Fibroblast of pulmonary artery (primary cell): ENCODE measurements at places on chromosomes 11 and 22.

GRCh38 chr11:77908835-77909234 is 85.6 kb downstream of the INTS4 start:
- no peak for DNase-seq

DNA sequence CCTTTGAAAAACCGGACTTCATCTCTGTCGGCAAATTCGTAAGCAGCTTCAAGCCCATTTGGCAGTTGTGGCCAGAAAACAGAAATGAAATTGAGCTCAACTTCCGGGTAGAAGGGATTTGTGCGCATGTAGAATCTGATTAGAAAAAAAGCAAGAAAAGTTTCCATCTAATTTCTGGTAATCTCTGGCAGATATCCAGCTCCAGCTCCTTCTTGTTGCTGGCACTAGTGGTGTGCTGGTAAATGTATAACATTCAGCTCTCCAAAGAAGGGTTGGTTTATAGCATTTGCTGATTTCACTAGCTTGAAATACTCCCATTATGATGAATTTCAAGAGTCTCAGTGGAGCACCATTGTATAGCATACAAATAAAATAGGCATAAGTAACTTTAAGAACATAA is 5.4 kb downstream of the MMP1 start:
- DNase-seq: no peak

- no peak for DNase-seq
These were observed 4.2 kb downstream of the VPS26B start for GRCh38 chr11:134228625-134229024.

DNA sequence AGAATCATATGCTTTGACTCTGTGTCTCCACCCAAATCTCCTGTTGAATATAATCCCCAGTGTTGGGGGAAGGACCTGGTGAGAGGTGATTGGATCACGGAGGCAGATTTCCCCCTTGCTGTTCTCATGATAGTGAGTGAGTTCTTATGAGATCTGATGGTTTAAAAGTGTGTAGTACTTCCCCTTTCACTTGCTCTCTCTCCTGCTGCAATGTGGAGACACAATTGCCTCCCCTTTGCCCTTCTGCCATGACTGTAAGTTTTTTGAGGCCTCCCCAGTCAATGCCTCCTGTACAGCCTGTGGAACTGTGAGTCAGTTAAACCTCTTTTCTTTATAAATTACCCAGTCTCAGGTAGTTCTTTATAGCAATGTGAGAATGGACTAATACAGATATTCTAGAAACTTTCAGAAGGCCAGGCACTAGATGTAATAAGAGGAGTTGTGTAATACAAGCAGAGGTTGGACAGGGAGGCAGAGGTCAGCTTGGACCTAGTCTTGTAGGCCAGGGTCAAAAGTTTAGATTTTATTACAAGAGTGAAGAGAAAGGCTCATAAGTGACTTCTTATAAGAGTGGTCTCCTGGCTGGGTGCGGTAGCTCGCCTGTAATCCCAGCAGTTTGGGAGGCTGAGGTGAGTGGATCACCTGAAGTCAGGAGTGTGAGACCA is 9.3 kb upstream of the SERPING1 start:
- DNase-seq: no peak

DNA sequence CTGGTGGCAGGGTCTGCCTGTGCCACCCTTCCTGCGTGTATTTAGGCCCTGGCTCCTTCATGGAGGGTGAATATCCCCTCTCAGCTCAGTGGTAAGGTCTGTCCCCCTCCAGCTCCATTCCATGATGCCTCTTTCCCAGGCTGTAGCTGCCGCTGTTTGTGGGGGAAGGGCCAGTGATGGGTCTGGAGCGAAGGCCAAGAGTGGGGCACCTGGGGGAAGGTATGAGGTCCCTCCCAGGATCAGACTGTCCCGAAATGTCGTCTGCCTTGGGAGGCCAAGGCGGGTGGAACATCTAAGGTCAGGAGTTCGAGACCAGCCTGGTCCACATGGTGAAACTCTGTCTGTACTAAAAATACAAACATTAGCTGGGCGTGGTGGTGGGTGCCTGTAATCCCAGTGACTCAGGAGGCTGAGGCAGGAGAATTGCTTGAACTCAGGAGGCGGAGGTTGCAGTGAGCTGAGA is 1.1 kb downstream of the CD151 start:
- DNase-seq: no peak

DNA sequence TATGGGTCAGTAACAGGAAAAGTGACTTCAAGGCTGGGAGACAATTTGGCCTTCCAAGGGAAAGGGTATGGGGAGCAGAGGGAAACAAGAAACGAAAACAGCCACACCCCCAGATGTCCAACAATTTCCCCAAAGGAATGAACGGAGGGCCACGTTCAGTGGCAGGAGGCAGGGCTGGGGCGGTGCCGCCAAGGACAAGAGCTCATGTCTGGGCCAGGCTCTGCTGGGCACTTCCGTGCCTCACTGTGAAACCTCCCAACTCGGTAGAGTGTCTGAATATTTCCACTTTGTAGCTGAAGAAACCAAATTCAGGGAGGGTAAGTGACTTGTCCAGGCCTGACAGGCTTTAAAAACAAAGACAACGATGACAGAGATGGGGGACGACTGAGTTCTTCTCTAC is 11.9 kb downstream of the IFT27 start:
- DNase-seq: no peak

GRCh38 chr11:43735961-43736360 is 55.4 kb downstream of the HSD17B12 start:
- peak; percentile 36 for DNase-seq

- DNase-seq: peak; percentile 51
These were observed 2.0 kb downstream of the KCNJ11 start for GRCh38 chr11:17386331-17387084.

- DNase-seq: no peak
These were observed 132.4 kb downstream of the PLEKHA7 start for GRCh38 chr11:16881766-16882165.

GRCh38 chr11:120334894-120335462 is 1.2 kb upstream of the ARHGEF12 start:
- peak; percentile 94 for DNase-seq

DNA sequence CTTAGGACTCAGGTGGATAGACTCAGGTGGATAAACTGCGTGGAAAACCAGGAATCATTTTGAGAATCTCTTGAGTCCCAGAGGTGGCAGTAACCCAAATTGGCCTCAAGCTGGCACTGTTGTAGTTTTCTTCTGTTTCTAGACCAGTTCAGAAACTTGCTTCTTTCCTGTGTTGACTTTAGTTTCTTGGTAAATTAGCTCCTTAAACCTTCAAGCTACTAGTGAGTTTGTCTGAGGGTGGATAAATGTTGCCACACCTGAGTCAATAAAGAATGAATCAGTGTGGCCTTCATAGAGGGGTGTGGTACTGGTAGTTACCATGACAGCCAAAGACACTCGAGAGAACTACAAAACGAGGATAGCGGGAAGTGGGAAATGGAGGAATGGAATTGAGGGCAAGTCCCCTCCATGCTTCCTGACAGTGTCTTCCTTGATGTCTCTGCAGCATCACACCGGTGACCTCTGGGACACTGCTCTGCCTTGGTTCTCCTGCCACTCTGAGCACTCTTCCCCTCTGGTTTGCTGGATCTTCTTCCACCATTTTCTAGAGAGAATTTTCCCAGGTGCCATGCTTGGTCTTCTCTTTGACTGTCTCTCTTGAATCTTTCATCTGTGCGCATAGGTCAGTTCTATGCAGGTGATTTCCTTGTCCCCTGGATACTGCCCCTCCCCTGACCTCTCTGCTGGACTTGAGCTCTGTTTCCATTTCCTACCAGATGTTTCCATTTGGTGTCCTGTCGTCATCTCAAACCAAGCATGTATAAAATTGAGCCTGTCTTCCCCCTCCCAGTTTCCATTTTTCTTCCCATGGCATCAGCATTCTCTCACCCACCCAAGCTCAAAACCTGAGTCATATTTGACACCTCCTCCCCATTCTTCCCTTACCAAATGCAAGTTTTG is 7.2 kb downstream of the POLD4 start:
- DNase-seq: peak; percentile 82

GRCh38 chr11:101870510-101870909 is 44.3 kb upstream of the CEP126 start:
- peak; percentile 77 for DNase-seq

GRCh38 chr11:15278128-15278527 is 163.4 kb downstream of the INSC start:
- peak; percentile 6 for DNase-seq

GRCh38 chr11:58919561-58919960 is 19.7 kb upstream of the GLYATL1 start:
- DNase-seq: no peak

DNA sequence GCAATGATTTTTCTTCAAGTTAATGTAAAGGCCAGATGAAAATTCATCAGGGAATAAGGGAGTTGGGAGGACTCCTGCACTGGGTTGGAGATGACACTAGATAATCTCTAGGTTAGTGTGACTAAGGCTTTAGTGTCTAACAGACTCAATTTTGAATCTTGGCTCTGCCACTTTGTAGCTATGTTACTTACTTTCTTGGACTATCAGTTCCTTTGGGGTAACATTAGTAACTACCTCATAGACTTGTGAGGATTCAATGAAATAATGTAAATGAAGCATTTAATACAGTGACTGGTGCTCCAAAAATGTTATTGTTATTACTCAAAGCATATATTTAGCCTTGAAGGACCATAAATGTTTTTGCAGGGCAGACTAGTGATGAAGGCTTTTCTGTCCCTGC is 9.6 kb upstream of the CCDC89 start:
- DNase-seq: no peak

GRCh38 chr22:21991304-21991596 is 8.7 kb upstream of the TOP3B start:
- no peak for DNase-seq

GRCh38 chr11:57485217-57485990 is 25.1 kb downstream of the RTN4RL2 start:
- DNase-seq: no peak

DNA sequence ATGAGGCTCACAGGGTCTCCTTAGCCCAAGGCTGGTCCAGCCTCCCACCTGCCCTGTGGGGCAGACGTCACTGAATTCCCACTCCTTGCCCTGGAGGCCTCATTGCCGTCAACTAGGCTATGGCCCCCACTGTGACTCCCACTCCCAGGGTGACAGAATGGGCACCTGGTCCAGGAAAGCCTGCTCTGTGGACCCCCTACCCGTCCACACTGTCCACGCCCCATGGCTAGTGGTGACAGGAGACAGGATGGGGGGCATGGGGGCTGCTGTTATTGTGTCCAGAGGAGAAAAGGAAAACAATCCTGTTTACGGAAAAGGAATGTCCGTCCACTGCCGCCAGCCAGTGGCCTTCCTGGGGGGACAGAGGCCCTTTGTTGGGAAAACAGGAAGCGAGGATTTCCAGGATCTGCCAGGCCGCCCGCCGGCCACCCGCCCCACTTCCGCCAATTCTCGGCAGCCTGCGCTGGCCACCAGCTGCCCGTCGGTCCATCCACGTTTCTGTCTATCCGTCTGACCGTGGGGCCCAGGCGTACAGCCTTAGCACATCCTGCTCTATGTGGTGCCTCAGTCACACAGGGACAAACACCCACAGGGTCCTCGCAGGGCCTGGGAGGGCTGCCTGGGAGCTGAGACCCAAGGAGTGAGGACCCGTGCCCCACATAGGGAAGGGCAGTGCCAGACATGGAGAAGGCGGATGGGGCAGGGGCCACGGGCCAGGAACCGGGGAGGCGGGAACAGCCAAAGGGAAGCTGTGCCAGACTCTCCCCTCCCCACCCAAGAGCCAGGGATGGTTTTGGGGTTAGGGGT is 19.5 kb downstream of the CRELD2 start:
- DNase-seq: no peak

DNA sequence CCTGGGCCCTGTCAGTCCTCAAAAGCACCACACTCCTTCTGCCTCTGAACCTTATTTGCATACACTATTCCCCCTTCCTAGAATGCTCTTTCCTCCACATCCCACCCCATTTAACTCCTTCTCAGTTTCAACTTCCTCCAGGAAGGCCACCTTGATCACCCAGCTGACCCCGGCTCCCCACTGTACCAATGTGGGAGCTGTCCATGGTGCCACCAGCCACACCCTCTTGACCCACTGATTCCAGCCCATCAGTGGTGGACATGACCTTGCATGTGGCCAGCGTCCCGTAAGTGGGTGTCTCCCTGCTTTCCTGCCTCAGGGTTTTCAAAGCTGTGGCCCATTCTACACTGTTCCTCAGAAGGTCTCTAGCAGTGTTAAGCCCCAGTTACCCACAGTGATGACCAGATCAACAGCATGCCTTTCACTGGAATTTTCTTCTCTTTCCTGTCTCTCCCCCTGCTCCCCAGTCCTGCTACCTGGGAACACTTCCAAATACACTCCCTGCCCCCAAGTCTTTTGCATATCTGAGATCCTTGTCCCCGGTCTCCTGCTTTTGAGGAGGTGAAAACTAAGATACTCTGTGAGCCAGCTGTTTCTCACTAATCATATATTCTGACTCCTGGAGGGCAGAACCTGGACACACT is 346.6 kb downstream of the MN1 start:
- peak; percentile 18 for DNase-seq

- DNase-seq: no peak
These were observed 33.2 kb downstream of the OTOG start for GRCh38 chr11:17580271-17580670.

- DNase-seq: no peak
These were observed 7.5 kb downstream of the RASD2 start for GRCh38 chr22:35547987-35548721.

DNA sequence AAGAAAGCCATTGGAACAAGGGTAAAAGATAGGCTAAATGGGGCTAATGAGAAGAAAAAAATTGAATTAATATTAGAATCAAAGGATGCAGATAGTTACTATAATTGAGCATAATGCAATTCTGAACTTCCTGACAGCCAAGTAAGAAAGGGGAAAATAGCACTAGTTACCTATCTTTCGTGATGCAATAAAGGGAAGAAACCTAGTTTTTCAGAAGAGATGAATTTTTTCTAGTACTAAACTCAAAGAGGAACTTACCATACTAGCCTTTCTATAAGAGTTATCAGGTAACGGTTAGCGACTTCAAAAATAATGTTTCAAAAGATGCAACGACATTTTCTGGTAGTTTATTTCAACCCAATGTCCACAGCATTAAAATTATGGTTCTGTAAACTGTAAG is 8.8 kb upstream of the WT1 start:
- DNase-seq: no peak

- DNase-seq: no peak
These were observed 80.8 kb downstream of the ST3GAL4 start for GRCh38 chr11:126436209-126436755.

DNA sequence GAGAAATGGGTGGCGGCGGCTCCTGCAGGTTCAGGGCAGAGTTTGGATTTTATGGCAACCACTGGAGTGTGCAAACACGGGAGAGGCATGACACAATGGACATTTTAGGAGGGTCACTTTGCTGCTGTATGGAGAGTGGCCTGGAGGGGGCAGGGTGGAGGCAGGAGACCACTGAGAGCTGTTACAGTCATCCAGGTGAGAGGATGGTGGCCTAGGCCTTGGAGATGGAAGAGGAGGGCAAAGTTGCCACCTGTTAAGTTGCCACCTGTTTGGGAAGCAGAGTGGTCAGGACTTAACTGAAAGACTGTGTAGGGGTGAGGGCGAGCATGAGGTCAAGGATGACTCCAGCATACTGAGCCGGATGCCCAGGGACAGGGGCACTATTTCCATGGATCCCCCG is 2.3 kb upstream of the RAD9A start:
- DNase-seq: no peak

- DNase-seq: no peak
These were observed 71.3 kb upstream of the PARVG start for GRCh38 chr22:44109416-44109815.

- DNase-seq: no peak
These were observed 2.3 kb downstream of the MS4A4E start for GRCh38 chr11:60240662-60241061.
